ENCODE measurements at places on chromosomes 6 and 20. TPM values are rescaled to one million over a fixed set of nuclear protein-coding genes. Genes with fewer than 3 reads are reported as not detected.
A peak's percentile ranks its signal among the peaks of the same experiment; 100 is the strongest.

PRRT1 gene
- 0.21 TPM for total RNA-seq

DNA sequence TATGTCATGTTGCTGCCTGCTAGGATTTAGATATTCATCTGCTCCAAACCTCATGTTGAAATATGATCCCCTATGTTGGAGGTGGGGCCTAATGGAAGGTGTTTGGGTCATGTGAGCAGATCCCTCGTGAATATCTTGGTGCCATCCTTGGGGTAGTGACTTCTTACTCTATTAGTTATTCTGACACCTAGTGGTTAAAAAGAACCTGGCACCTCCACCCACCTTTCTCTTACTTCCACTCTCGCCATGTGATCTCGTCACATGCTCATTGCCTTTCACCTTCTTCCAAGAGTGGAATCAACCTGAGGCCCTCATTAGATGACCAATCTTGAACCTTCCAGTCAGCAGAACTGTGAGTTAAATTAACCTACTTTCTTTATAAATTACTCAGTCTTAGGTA is 549.4 kb upstream of the SYNCRIP start:
- DNase-seq, result no peak

- no peak for DNase-seq
Observed at GRCh38 chr20:49712996-49713752, 504 bp downstream of the B4GALT5 start.

GRCh38 chr6:136289327-136289578 is 393 bp downstream of the BCLAF1 start:
- DNase-seq, result peak; percentile 85

DNA sequence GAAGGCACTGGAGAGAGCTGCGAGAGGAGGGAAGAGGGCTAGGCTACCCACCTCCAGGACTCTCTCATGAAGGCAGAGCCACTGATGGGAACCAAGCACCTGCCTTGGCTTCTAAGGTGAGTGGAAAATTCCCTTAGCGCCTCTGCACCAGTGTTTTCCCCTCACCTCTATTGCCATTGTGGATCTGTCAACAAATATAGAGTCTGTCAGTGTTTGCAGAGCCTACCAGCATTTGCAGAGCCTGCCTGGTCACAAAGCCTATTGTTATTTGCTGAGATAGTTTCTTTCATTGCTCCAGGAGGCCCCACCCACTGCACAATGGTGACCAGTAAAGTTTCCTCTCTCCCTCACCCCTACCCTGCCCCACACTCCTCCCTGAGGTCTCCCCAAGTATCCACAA is 141.9 kb downstream of the MRPL14 start:
- no peak for DNase-seq

PHACTR3 gene
- 8.5 TPM for total RNA-seq

GRCh38 chr20:7650086-7650879 is 290.0 kb downstream of the HAO1 start:
- peak; percentile 29 for DNase-seq

Measured in tibial nerve (tissue), 4 donors.